Suppressor macrophage treated with lipopolysaccharide for 1 hour (primary cell): ENCODE measurements at places on chromosomes 2 and 18.

GRCh38 chr2:201618744-201619662 lies 24.3 kb downstream of the TMEM237 start:
- DNase-seq = peak; percentile 42

- DNase-seq = no peak
Measured at GRCh38 chr18:35377875-35378573, 887 bp upstream of the ZNF396 start.

- DNase-seq = no peak
Measured at GRCh38 chr2:149743842-149744448, 156.4 kb upstream of the MMADHC start.

DNA sequence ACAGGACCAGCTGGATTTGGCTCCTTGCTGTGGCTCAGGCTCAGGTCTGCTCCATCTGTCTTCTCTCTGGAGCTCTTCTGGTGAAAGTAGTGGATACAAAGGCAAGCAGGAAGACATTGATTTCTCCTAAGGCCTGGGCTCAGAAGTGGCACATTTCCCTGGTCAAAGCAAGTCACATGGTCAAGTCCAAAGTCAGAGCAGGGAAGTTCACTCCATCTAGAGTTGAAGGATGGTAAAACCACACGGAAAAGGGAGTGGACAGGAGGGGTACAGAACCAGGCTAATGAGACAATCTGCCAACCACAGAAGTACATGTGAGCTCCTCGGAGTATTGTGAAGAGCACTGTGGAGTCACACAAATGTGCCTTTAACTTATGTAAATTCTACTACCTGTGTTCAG lies 66.1 kb downstream of the MARCO start:
- DNase-seq = peak; percentile 65

- no peak for DNase-seq
Measured at GRCh38 chr2:41900101-41900577, 147.7 kb upstream of the PKDCC start.

DNA sequence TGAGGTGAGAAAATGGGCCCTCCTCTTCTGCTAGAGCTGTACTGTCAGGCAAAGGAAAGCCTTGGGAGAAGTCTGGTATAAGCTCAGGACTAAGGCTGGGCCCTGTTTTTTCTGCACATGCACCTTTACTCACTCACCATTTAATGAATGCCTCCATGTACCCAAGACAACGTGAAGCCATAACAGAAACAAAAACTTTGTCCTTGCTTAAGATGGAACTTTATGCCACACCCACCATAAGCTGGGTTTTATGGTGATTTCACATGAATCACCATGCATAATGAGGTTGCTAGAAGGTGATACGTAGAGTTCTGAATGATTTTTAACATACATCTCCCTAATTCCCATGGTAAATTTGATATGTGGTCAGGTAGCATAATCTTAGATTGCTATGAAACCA lies 63.7 kb upstream of the CYP26B1 start:
- no peak for DNase-seq

GRCh38 chr2:178819992-178820391 lies 12.8 kb upstream of the TTN start:
- DNase-seq = no peak

DNA sequence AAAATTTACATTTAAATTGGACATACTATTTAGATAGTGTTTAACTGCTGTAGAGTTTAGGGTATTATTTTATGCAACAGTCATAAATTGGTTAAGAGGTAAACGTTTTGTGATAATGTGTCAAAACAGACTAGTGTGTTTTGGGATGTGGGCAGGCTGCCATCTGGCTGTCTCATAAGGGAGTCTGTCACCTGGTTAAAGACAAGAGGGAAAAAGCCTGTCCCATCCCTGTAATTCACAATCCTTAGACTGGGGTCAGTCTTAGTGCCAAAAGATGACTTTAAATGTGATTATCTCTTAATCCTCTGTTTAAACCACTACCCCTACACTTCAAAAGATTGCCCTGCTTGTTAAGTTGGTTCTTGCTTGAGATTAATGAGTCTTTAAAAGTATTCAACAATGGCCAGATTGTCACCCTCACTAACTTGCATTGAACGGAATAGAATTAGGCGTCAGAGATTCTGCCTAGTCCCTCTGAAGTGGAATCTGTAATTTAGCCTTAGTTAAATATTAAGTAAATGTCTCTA lies 59.2 kb downstream of the SGPP2 start:
- peak; percentile 45 for DNase-seq

DNA sequence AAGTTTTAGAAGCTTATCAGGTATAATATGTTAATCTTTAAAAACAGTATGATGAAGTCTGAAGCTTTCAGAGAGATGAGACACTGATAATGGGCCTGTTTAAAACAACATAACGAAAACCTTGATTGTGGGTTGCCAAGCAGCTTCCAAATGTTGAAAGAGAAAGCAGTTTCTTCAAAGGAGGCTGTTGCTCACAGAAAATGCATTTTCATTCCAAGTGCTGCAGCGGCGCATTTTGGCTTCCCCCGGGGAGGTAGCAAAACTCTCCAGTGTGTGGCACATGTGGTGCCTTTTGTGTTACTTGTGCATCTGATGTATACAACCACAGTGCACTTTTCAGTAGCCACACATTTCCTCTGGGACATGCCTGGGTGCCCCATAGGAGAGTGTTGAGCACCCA lies 66.1 kb downstream of the TMEFF2 start:
- no peak for DNase-seq

DNA sequence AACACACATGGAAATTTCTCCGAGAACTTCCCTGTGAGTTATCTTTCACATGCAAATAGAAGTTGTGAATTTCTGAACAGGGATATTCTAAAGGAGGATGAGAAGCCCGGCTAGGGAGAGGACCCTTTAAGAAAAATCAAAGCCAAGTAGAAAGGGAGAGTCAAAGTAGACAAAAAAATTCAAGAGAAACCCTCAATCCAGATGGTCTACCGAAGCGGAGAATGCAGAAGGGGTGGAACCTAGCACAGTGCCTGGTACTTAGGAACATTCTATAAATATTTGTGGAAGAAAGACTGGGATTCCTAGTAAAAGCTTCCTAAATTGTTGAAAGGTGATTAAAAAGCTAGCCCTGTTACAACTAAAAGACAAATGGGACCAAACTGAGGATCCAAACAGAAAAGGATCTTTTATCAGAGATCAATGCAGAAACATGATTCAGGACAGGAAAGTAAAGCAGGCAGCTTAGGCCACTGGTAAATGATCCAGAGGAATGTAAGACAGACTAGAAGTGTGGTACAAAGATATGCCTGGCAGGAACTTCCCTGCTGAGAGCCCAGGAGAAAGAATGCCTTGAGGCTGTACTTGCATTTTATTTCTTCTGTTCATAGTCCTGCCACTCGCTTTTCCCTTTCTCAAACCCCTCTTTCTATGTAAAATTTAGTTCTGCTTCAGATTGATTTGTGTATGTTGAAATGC lies 19.5 kb upstream of the GLS start:
- no peak for DNase-seq

DNA sequence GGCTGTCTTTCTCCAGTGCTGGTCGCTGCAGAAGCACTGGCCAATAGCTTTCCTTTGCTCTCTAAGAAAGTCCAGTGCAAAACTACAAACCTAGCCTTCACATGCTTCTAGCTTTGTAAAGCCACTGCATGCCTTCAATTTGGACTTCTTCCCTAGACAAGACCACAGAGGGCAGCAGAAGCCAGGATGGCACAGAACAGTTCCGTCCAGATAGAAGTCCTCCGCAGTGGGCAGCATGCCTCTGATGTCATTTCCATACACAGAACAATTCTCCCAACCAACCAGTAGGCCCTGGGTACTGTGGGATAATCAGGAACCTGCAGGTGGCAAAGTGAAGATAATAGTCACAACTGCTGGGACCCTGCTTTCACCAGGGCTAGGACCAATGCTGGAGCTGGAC lies 3.3 kb downstream of the ST6GAL2 start:
- no peak for DNase-seq

- DNase-seq = peak; percentile 68
Measured at GRCh38 chr2:160551259-160551658, 57.7 kb upstream of the RBMS1 start.

- no peak for DNase-seq
Measured at GRCh38 chr2:79393107-79393685, 119.7 kb upstream of the CTNNA2 start.

DNA sequence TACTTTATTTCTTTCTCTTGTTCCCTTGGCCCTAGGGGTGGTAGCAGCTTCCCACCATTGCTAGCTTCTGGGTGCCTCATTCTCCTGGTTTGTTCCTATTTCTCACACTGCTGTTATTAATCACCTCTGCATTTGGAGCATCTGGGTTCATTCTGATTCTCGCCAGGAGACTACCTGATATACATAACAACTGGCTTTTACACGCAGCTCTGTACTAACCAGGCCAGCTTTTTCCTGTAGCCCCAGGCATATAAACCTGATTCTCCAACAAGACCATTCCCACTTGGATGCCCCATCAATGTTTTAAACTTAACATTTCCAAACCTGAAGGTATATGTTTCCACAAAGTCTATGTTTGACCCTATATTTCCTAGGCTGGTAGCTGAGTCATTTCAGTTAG lies 403.9 kb upstream of the DCC start:
- no peak for DNase-seq

DNA sequence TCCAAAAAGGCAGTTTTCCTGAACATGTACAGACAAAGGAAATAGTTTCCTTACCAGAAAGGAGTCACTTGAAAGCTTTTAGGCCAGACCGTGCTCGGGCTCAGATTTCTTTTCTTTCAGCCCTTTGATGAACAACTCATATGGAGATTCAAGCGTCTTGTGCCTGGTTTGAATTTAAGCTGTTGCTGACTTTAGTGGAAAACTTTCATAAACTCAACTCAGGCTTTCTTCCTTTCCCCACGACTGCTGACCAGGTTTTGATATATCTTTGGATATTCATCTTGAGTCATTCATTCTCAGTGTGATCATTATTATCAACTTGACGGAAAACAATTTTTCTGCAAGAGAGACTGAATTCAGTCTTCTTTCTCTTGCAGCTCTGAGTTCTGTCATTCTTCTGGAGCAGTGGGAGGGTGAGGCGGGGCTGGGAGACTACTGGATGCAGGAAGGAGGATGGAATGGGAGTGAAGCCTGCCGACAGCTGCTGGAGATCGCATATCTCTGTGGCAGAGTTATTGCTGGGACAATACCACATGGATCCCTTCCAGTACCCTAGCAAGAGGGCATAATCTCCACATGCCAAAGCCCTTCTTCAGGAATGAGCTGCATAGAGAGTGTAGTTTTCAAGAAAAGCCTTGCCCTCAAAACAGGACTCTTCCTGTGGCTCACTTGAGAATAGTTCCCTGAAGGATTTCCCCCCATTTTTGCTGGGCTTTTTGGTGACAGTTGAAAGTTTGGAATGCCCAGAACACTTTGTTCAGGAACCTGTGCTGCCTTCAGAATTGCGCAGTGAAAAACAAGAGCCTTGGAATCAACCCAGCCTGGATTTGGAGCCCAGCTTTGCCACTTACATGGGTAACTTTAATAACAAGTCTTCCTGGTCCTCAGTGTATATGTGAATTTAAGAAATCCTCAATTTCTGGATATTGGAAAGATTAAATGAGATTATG lies 364.4 kb downstream of the ZNF521 start:
- DNase-seq = no peak

GRCh38 chr2:177056481-177056929 lies 156.1 kb upstream of the HNRNPA3 start:
- no peak for DNase-seq

DNA sequence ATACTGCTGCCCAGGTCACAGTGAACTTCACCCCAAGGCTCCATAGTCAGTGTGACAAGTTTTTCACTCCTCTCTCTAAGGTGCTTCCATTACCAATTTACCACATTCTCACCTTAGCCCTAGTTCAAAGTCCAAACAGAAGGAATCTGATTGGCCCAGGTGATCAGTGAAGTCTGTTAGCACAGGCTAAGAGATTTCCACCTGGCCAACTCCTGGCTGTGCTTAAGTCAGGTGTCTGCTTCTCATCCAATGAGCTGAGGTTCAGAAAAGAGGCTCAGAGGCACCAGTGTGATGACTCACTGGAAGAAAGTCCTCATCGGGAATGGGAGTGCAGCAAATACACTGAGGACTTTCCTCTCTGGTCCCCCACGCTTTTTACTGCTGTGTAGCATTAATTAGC lies 164.4 kb upstream of the MGAT5 start:
- no peak for DNase-seq

GRCh38 chr2:154488801-154489200 lies 209.7 kb upstream of the KCNJ3 start:
- DNase-seq = no peak

DNA sequence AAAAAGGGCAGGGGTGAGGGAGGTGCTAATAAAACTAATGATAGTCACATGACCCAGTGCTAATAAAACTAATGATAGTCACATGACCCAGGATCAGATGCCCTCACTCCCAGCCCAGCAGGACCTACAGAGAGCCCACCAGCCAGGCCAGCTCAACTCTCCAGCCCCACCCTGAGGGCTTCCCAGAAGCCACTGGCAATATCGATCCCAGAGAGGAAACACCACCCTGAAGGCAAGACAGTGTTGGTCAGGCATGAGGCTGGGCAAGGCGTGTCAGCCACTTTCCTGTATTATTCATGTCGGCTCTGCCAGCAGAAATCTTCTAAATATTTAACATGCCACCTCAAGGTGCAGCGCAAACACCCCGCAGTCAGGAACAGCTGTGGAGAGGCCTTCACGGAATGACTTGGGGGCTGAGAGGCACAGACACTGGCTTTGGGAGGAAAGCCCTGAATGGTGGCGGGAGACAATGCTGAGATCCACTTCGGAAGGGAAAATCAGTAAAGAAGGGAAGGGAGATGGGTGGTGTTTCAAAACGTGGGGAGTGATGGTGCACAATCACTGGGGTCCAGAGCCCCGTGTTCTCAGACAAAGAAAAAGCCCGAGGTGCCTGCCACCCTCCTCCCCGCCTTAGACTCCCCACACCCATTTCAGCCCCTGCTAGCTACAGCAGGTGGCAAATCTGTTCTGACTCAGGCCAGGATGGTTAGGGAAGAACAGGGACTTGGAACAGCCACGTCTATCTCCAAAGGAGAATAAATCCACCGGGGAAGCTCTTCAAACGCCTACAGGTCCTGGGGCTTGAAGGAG lies 1.4 kb downstream of the REEP1 start:
- no peak for DNase-seq

DNA sequence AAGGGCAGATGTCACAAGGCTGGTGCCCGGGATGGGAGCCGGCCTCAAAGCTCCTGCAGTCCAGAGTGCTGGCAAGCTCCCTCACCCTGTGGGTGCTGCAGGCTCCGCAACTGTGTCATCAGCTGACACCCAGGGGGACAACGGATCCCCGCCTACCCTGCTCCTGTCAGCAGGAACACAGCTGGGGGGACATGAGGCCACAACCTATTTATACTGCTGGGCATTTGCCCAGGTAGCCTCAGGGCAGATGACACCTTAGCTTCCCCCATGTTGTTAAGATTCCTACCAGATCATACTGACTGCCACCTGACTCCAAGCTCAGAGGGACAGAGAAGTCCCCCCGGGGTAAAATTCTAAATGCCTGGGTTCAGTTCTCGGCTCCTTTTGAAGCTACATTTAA lies 1.2 kb downstream of the ANKRD23 start:
- no peak for DNase-seq

- no peak for DNase-seq
Measured at GRCh38 chr2:103627301-103627700, 865.5 kb downstream of the TMEM182 start.

- DNase-seq = no peak
Measured at GRCh38 chr2:42073739-42074503, 26.1 kb downstream of the PKDCC start.
